ENCODE measurements at places on chromosomes 16 and 17.

DNA sequence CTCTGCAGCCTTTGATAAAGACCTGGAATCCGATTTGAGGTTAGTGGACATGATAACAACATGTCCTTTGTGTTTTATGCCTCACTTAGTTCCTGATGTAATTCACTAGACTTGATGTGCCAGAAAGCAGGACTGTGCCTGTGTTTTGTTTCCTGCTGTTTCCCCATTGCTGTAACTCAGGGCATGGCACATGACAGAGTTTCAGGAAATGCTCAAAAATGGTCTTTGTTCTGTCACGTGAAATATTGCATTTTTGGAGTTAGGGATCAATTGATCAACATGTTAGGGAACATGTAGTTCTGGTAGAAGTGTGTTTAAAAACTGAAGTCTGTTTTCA lies 32.8 kb downstream of the DHX38 start:
- DNase-seq, result no peak

GRCh38 chr16:47895146-47895545 lies 260.6 kb downstream of the ABCC12 start:
- no peak for DNase-seq

GRCh38 chr17:50517504-50518383 lies 9.5 kb downstream of the MYCBPAP start:
- no peak for DNase-seq

- no peak for DNase-seq
These were observed 5.7 kb downstream of the DHRS7B start for GRCh38 chr17:21132428-21132827.

DNA sequence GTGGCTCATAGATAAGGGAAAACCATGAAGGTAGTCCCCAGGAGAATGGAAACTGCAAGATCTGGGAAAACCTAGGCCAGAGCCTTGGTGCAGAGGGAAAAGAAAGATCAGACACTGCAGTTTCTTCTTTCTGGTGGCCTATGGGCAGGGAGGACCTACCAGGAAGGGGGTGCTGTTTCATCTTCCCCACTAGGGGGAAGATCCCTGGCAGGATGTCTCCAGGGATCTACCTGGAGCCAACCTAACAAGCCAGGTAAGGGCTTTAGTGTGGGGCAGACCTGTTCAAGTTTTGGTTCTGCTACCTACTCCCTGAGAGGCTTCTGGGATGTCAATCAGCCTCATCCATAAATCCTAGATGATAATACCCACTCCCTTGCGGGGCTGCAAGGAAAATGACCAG lies 21.4 kb downstream of the TOM1L2 start:
- no peak for DNase-seq

DNA sequence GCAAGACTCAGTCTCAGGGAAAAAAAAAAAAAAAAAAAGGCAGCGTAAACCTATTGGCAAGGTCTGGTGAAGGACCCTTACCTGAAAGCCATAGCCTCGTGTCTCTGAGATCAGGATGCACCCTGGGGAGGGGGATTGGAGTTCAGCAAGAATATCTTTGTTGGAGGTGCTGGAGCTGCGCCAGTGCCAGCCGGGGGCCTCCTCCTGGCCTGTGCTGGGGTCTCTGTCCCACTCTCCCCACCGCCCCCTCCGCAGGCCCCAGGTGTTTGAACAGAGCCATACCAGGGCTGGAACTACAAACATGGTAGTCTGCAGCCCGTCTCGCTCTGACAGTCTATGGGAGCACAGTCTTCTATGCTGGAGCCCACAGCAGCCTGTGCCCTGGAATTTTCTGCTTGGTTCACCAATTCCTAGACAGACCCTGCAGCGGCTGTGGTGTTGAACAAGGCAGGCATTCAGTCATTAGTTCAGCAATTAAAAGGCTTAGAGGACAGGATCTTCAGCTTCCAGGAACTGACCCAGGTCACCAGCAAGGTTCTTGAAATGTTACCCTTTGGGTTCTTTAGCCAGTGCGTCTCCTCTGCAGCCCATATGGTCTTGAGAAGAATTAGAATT lies 42.2 kb upstream of the KIFC3 start:
- DNase-seq, result no peak

DNA sequence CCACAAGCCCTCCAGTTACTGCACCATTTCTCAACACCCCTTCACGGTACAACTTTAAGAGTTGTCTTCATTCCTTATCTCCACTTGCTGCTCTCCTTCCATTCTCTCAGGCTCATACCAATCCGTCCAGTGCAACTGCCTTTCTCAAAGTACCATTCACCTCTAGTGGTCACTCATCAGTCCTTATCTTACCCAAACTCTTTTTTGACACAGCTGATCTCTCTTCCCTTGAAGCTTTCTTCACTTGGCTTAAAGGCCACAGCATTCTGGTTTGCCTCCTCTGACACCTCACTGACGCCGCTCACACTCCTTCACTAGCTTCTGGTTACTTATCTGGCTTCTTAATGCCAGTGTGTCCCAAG lies 24.9 kb downstream of the UBE2G1 start:
- DNase-seq, result no peak

DNA sequence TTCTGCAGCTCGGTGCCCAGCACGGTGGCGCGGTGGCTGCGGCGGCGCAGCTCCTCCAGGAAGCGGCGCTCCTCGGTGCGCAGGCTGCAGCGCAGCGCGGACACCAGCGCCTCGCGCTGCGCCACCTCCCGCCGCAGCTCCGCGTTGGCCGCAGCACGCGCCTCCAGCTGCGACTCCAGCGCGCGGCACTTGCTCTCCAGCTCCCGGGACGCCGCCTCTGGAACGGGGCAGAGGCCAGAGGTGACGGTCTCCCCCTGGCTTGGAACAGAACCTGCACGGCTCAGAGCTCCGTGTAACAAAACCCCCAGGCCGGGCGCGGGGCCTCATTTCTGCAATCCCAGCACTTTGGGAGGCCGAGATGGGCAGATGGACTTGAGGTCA lies 13.2 kb upstream of the CLUH start:
- DNase-seq, result peak; percentile 18

- DNase-seq, result no peak
These were observed 22.6 kb upstream of the ANKFN1 start for GRCh38 chr17:56130631-56131030.

DNA sequence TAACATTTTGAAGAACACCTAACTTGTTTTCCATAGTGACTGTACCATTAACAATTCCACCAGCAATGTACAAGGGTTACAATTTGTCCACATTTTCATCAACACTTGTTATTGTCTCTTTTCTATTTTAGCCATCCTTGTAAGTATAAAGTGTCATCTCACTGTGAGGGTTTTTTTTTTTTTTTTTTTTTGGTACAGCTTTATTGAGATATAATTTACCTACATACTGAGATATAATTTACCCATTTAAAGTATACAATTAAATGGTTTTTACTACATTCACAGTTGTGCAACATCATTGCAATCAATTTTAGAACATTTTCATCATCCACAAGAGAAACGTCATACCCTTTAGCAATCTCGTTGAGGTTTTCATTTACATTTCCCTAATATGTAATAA lies 17.9 kb upstream of the TMIGD1 start:
- DNase-seq, result no peak

GRCh38 chr17:1943436-1943831 lies 81.7 kb downstream of the RTN4RL1 start:
- no peak for DNase-seq

- no peak for DNase-seq
These were observed 16.0 kb upstream of the CCL18 start for GRCh38 chr17:36048066-36048465.

All from activated CD4-positive, alpha-beta T cell treated with anti-CD3 and anti-CD28 coated beads, Interleukin-2, Interleukin-4, amounts not matched to agents 100 ng/mL and 50 ng/mL, durations not matched to agents 16 hours and 8 hours (primary cell).